ENCODE measurements at places on chromosomes 13 and 19.
A peak's percentile ranks its signal among the peaks of the same experiment; 100 is the strongest.

GRCh38 chr19:31214086-31214485, 135.2 kb downstream of the TSHZ3 start:
- peak; percentile 83 for DNase-seq

DNA sequence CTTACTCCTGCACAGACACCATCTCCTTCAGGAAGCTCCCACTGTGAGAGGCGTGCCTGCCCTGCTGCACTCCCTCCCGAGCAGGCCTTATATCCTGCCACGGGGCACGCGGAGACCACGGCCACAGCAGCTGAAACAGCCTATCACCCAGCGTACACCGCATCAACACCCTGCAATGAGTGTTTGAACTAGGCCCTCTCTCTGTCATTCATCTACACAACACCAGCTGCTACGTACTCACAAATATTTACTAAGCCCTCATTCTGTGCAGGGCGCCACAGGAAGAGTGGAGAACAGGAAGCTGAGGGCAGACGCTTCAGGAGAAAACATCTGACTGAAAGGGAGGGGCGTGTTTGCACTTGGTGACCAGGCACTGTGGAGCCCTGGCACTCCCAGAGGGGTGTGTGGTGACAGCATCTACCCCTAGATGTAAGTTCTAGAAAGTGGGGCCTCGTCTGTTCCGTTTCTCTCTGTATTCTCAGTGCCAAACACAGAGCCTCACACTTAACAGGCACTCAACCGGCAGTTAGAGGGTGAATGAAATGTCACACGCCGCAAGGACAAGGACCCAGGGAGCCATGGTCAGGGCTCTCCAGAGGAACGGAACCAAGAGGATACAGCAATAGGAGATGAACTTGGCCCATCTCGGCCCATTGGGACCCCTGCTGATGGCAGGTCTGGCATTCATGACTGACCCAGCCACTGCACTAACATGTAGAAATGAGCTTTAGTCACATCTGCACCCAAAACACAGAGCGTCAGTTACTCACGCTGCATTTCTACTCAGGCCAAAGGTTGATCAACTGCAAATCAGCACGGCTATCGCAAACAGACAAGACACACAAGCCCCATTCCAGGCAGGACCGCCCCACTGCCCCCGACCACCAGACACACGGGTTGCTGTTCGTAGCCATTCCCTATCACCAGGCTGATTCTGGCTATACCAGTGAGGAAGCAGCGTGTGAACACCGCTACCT, 15.7 kb downstream of the RANBP3 start:
- no peak for DNase-seq

DNA sequence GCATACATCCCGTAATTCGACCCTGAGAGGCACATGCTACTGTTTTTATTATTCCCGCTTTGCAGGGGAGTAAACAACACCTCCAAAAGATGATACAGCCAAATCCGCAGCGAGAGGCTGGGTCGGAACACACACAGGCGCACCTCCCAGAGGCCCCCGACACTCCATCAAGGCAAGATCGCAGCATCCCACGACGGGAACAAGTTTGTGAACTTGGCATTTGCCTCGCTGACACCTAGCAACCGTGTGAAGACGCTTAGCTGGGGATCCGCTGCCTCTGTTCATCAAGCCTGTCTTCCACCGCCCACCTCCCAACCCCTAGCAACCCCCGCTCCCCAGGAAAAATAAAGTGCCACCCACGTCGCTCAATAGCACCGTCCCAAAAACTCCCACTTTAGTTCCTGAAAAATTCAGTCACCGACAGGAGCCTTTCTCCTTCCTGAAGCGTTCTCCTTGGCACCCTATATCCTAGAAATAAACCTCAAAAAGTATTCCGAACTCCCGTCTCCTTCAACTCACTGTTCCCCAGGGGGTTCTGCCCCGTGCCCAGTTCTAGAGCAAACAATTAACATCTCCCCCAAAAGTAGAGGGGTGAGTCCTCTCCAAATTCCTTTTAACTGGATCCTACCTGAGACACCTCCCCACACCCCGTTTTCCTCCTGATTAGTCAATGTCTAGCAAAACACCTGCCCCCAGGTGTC, 1.7 kb downstream of the GNG7 start:
- DNase-seq: no peak

DNA sequence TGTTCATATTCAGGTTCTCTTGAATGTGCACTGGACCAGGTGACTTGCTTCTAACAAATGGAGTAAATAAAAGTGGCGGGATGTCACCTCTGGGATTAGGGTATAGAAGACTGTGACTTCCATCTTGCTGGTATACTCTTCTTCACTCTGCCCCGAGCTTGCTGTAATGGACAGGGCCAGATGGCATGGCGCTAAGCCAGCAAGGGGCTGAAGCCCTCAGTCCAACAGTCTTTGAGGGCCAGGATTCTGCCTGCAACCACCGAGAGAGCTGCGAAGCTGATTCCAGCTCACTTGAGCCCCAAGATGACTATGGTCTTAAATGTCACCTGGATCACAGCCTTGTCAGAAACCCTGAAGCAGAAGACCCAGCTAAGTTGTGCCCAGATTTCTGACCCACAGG, 600.0 kb downstream of the FGF9 start:
- DNase-seq: no peak

DNA sequence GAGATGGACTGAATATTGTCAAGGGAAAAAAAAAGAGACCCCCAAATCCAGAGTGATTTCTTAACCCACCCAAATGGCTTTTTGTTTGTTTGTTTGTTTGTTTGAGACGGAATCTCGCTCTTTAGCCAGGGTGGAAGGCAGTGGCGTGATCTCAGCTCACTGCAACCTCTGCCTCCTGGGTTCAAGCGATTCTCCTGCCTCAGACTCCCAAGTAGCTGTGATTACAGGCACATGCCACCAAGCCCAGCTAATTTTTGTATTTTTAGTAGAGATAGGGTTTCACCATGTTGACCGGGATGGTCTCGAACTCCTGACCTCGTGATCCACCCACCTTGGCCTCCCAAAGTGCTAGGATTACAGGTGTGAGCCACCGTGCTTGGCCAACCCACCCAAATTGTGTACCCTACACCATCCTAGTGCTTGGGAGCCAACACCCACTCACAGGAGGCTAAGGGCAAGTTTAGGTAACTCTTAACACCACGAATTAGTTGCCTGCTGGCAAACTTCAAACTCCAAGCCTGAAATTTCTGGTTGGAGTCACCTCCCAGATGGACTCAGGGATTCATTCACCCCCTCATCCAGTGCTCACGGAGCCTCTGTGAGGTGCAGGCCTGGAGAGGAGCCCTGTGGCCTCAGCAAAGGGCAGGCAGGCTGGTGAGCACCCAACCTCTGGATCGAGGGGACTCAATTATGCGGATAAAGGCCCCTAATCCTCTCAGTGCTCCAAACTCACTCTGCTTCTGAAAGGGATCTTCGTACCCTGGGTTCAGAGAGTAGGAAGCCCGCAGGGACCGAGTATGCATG, 37.6 kb downstream of the ACTN4 start:
- no peak for DNase-seq

DNA sequence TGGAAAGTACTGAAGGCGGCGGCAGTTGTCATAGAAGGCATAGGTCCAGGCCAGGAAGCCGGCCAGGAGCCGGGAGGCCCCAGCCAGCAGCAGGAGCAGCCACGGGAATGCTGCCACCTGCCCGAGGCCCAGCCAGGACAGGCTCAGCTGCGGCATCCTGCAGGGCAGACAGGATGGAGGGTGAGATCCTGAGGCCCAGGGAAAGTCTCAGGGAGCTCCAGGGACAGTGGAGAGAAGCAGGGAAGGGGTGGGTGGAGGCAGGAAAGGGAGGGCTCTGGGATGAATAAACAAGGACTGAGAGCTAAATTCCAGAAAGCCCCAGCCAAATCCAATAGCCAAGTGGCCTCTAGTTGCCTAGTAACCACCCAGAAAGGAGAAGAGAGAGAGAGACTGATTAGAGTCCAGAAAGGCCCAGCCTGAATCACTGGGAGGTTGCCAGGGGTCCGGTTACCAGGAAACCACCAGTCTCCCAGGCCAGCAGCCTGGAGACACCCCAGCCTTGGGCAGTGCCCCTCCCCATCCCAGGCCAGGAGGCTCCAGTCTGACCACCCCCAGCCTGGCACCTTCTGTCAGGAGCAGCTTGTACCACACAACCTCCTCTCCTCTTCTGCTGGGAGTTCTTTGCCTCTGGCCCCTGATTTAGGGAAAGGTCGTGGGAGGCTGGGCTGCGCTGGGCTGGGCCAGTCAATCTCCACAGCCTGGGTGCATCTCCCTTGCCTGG, 7.5 kb upstream of the OR10H5 start:
- no peak for DNase-seq

GRCh38 chr13:32001154-32001768, 30.3 kb upstream of the FRY start:
- no peak for DNase-seq

GRCh38 chr19:9431475-9431874, 3.9 kb downstream of the ZNF266 start:
- DNase-seq: peak; percentile 37

DNA sequence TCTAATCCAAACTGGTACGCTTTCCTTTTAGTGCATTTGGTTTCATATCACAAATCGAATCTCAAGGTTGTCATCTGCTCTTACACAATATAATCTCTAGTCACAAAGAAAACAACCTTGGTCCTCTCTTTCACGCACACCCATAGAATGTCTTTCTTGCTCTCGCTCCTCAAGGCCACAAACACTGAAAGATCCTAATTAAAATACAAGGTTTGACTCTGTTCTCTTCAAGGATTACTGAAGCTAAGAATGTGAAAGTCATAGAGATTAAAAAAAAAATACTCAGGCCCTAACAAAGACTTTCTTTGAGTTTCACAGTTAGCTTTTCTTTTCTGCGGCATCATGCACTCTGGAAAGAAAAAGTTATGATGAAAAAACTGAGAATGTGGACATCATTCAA, 891.5 kb downstream of the EFNB2 start:
- no peak for DNase-seq

DNA sequence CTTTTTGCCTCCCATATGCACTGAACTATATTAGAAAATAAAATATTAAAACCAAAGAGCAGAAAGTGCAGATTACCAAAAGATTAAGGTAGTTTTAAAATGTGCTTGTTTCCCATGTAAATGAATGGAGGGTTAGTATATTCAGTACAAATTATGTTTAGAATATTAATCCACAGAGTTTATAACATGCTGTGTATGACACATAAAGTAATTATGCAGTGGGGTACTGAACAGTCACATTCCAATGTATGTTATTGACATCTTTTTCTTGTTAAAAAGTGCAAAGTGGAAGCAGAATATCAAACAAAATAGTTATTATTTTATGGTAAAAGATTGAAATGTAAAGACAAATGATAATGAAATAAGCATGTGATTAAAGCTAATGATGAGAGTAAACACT, 79.3 kb downstream of the GPC6 start:
- DNase-seq: no peak

GRCh38 chr13:71540098-71540497, 326.9 kb downstream of the DACH1 start:
- no peak for DNase-seq

DNA sequence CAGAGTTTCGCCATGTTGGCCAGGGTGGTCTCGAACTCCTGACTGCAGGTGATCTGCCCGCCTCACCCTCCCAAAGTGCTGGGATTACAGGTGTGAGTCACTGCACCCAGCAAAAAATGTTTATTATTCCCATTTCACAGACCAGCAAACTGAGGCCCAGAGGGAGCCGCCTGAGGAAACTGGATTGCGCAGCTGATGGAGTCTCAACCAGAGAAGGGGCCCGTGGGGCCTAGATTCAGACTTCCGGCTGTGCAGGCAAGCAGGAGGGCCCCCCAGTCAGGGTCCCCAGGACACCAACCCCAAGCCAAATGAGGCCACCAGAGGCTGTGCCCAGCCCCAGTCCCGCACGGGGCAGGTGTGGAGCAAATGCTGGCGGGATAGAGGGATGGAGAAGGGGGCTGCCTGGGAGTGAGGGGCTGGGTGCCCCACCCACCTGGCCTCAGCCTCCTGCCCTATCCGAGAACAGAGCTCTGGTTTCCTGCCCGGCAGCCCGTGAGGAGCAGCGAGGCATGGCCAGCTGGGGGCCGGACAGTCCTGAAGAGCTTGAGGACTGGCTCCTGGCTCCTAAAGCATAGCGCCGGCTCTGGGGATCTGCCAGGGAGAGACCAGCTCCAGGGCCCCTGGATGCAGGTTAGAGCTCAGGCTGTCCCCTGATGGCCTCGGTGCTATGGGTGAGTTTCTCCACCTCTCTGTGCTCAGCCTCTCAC, 22.0 kb downstream of the MISP start:
- DNase-seq: no peak

DNA sequence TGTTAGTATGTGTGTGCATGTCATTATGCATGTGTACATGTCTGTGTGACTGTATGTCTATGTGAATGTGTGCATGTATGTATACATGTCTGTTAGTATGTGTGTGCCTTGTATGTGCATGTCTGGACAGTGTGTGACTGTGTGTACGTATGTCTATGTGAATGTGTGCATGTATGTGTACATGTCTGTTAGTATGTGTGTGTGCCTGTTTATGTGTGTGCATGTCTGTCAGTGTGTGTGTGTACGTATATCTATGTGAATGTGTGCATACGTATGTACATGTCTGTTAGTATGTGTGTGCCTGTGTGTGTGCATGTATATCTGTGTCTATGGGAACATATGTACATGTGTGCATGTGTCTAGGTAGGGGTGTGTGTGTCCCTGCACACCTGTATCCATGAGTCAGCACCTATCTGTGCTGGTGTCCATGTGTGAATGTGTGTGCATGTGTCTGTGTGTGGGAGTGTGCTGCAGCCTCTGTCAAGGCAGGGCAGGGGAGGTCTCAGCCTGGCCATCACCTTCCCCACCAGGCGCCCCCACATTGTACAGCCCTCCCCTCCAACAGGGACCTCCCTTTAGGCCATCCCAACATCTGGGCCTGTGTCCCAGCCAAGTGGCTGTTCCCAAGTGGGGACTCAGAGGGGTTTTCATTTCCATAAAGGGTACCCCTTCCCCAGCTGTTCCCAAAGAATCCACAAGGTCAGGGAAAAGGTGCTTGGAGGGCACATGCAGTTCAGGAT, 4.4 kb downstream of the GAS6 start:
- DNase-seq: peak; percentile 40

DNA sequence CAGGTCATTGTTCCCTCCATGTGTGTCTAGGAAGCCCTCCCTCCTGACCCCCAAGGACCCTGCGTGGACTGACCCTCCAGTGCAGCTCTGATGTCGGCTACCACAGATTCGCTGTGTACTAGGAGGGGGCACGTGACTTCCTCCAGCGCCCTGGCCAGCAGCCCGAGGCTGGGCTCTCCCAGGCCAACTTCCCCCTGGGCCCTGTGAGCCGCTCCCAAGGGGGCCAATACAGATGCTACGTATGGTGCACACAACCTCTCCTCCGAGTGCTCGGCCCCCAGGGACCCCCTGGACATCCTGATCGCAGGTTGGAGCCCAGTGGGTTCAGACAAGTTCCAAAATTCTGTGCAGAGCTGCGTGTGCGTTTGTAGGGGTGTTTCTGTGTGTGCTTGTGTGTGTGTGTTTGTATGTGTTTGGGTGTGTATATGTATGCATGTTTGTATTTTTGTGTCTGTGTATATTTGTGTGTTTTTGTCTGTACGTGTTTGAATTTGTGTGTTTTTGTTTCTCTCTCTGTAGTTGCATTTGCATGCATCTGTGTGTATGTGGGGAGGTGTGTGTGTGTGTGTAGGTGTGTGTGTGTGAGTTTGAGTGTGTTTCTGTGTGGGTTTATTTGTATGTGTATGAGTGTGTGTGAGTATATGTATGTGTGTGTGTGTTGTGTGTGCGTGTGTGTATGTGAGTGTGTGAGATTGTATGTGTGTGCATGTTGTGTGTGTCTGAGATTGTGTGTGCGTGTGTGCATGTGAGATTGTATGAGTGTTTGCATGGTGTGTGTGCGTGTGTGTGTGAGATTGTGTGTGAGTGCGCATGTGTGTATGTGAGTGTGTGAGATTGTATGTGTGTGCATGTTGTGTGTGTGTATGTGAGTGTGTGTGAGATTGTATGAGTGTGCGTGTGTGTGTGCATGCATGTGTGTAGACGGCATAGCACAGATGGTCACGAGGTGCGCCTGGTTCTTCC, 21.4 kb upstream of the LILRA2 start:
- DNase-seq: no peak

All from activated naive CD4-positive, alpha-beta T cell treated with anti-CD3 and anti-CD28 coated beads, Interleukin-2, amount 50 U/mL, for 72 hours (primary cell).